ENCODE measurements at places on chromosomes 16 and 17.
A peak's percentile ranks its signal among the peaks of the same experiment; 100 is the strongest.

- no peak for DNase-seq
Measured at GRCh38 chr16:61243954-61244353, 792.3 kb downstream of the CDH8 start.

- DNase-seq: no peak
Measured at GRCh38 chr17:81049372-81049911, 14.5 kb downstream of the BAIAP2 start.

DNA sequence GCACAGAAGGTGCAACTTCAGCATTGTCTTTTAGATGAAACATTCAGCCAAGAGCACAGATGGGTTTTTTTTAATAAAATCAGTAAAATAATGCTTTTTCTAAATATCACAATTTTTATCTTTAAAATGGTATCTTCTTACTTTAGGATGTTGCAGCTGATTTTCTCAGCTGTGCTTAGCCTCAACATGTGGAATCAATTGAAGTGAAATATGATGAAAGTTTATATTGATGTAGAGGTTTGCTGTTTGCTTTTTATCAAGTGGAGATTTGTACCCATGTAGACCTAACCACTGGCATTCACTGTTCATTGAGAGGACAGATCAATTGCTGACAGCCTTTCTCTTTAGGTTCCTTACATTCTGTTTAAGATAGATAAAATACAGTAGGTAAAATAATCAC lies 107.8 kb downstream of the CYB561 start:
- no peak for DNase-seq

DNA sequence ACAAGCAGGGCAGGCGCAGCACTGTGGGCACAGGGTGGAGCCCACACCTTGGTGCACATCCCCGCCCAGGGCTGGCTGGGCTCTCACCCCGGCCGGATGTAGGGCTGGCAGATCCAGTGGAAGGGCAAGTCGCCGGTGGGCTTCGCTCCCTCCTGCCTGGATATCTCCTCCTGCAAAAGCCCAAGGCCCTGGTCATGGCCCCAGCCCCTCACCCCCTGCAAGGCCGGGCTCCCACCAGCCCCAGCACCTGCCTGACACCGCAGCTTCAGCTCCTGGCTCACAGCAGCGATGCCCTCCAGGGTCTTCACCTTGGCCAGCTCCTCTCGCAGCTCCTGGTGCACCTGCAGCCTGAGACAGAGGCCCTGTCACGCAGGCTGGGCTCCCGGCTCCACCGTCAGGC lies 5.0 kb downstream of the DUS1L start:
- DNase-seq: no peak

DNA sequence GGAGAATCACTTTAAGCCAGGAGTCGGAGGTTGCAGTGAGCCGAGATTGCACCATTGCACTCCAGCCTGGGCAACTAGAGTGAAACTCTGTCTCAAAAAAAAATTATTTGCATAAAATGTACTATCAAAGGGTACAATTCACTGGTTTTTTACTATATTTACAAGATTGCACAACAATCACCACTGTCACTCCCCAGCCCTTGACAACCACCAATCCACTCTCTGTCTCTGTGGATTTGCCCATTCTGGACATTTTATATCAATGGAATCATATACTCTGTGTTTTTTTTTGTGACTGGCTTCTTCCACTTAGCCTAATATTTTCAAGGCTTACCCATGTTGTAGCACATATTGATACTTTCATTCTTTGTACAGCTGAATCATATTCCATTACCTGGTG lies 18.8 kb downstream of the TBX2 start:
- no peak for DNase-seq

DNA sequence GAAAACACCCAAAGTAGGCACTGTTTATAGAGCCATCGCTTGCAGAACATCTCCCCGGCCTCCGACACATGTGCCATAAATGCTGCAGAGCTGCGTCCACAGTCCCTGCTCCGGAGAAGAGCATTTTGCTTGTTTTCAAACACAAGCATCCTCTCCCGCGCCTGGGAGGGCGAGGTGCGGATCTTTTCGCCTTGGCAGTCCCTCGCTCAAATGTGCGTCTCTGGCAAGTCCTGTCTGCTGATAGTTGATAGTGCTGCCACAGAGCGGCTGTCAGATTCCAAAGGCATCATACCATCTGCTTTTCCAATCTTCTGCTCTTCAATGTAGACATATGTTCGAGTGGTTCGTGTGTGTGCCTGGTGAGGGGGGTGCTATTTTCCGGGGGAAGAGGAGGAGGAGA lies 603.7 kb downstream of the MAF start:
- DNase-seq: no peak

DNA sequence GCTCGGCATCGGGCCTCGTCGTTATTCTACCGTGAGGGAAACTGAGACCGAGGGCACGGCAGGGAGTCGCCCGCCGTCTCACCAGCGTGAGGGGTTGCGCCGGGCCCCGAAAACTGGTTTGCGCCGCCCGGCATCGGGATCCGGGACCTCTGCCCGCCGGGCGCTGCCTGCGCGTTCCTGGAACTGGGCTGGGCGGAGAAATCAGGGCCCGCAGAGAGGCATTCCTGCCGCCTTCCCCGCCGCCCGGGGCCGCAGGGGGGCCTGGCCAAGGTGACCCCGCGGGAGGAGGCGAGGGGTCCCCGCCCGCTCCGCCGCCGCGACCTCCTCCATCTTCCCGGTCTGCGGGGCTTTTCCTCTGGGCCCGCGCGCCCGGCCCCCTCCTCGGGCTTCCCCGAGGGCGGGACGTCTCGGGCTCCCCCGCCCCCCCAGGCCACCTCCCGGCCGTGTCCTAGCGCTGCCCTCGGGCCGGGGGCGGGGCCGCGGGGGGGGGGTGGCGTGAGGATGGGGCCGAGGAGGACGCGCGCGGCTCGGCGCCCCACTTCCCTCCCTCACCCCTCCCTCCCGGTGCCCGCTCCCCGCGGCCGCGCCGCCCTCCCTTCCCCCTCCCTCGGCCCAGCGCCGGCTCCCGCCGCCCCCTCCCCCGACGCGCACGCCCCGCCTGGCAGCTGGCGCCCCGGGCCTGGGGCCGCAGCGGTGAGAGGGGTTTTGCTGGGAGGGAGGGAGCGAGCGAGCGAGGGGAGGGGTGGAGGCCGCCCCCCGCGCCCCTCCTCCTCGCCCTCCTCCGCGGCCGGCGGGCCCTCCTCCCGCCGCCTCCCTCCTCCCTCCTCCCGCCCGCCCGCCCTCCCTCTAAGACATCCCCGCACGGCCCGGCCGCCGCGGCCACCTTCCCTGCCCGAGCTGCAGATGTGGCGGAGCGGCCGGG lies at the start of gene GLIS2:
GLIS2 (plus strand) TSS at position 882 of the 922 bp plus-strand sequence. CDS start 16,214 bp downstream, outside the sequence.
- peak; percentile 87 for DNase-seq

- no peak for DNase-seq
Measured at GRCh38 chr16:85824161-85825135, 25.0 kb downstream of the COX4I1 start.

DNA sequence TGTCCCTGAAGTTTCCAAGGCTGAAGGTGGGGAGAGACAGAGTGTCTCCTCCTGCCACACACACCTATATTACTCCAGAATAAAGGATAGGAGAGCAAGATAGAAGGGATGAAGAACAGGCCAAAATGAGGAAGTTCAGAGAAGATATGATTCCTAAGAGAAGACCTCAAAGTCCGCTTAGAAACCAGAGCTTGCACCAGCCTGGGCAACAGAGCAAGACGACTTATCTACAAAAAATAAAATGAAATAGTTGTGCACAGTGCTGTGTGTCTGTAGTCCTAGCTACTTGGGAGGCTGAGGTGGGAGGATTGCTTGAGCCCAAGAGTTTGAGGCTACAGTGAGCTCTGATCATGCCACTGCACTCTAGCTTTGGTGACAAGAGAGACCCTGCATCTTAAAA lies 128.2 kb downstream of the HS3ST3B1 start:
- no peak for DNase-seq

DNA sequence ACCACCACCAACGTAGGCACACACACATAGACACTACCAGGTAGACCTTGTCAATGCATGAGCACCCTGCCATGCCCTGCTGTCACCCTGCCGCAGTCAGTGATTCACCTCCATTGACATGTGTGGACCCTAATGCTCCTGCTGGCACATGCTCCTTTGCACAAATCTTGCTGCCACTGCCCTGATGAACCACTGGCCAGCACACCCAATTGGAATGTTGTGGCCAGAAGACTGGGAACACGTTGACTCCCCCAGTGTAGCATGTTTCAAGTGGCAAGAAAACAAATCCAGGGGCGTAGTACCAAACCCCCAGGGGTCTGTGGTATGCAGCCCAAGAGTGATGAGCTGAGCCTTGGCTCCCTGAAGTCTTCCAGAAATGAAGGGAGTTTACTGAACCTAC lies 486.4 kb upstream of the KIF2B start:
- no peak for DNase-seq

DNA sequence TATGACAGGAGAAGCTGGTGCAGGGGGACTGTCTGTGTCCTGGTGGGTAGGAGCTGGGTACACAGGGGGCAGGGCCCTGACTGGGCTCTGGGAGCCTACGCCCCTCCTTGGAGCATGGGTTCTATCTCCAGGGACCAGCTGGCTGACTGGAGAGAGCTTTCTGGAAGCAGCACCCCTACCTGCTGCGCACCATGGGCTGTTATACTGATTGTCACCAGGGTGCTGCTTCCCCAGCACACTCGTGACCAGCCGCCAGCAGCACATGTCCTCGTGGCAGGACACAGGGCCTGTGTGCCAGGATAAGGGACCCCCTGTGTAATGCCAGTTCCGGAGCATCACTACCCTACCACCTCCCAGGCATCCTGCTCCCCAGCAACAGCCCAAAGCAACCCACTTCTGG lies 106.0 kb downstream of the AMFR start:
- DNase-seq: no peak

GRCh38 chr17:56310782-56311181 lies 157.5 kb downstream of the ANKFN1 start:
- DNase-seq: no peak

DNA sequence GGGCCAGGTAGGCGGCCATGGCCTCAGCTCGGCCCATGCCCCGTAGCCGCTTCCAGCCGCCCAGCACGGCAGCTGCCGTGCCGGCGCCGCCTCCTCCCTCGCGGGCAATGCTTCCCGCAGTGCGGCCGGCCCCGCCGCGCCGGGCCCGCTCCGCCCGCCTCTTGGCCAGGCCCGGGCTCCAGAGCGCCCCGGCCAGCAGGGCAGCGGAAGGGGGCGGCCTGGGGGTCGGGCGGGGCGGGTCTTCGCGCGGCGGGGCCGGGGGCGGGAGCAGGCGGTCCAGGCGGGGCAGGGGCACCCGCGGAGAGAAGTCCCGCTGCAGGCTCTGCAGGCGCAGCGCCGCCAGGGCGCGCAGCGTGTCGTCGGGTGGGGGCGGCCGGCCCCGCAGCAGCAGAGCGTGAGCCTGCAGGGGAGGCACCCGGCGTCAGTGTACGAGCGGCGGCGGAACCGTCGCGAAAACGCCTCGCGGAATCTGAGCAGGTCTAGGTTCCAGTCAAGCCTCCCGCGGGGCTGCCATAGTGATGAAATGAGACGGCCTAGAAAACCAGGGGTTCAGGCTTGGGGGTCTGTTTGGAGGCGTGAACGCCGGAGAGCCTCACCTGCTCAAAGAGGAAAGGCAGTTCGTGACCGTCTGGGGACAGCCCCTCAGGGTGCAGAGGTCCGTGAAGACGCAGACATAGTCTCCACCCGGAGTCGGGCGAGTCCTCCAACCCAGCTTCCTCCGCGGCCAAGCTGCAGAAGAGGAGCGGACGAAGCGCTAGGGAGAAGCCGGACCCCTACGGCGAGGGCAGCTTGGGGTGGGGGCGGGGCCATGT lies 6.6 kb downstream of the PLEKHH3 start:
- no peak for DNase-seq

- no peak for DNase-seq
Measured at GRCh38 chr16:67954421-67955196, 10.7 kb upstream of the LCAT start.

- no peak for DNase-seq
Measured at GRCh38 chr17:79919164-79919585, 79.9 kb upstream of the CBX4 start.

DNA sequence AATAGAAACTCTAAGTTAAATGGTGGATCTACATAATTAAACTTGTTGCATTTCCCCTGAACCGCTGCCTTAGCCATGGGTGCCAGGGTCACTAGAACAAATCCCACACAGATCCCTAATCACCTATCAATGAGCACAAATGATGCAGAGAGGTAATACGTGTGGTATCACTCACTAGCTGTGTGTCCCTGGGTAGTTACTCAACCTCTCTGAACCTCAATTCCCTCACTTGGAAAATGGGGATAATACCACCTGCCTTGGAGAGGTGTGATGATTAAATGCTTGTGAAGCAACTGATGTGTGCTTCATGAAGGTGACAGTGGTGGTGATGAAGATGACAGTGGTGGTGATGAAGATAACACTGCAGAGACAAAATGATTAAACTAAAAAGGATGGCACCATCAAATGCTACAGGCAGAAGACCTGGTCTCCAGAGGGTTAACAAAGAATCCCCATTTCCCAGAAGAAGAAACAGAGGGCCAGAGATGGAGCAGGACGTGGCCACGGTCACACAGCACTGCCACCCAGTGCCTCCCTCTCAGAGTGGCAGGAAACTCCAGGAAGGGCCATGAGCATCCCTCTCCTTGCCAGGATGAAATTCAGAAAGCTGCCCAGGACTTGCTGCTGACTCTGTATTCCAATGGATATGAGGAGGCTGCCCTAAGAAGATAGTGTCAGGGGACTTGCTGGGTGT lies 17.9 kb upstream of the FOXF1 start:
- no peak for DNase-seq

DNA sequence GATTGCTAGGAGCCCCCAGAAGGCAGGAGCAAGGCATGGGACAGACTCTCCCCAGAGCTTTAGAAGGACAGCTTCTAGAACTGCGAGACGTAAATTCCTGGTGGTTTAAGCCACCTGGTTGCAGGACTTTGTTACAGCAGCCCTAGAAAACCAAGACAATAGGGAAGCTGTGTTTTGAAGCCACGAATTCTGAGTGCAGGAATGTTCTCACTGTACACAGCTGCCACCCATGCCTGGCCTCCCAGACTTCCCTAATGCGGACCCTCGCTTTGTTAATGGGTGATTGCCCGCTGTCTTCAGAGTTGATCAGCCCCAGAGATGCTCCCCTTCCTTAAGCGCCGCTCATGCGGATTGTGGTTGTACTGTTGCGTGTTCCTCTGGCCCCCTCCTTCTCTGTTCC lies 177.1 kb downstream of the MSI2 start:
- no peak for DNase-seq
